SK-N-MC (cell line): ENCODE measurements at places on chromosomes 12 and 14.

DNA sequence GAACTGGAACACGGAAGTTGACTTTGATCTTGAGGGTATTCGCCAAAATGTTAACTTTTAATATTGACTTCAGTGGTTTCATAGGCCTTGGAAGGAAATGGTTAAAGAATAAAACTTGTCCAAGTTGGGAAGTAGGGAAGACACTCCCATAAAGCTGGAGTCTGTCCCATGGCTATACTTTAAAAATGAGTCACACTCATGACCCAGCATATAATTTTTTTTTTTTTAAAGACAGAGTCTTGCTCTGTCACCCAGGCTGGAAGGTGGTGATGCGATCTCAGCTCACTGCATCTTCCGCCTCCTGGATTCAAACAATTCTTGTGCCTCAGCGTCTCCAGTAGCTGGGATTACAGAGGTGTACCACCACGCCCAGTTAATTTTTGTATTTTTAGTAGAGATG, 19.6 kb downstream of the TMPRSS12 start:
- no peak for DNase-seq

GRCh38 chr14:89391123-89391522, 25.9 kb downstream of the FOXN3 start:
- DNase-seq = no peak

DNA sequence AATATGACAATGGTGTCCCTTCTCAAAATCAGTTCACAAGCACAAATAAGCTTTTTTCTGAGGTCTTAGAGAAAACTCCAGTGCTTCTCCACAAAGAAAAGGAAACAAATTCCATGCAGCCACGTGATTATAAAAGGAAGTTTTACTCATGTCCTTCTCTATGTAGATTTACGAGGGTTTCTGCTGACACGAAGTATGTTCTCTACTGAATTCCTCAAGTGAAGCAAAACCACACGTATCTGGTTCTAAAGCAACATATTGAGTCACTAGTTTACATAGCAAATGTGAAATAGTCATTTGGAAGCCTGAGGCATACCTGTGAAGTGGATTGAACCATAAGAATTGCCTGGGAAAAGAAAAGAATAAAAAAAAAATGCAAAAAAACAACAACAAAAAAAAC, 31.9 kb downstream of the BMP4 start:
- no peak for DNase-seq

DNA sequence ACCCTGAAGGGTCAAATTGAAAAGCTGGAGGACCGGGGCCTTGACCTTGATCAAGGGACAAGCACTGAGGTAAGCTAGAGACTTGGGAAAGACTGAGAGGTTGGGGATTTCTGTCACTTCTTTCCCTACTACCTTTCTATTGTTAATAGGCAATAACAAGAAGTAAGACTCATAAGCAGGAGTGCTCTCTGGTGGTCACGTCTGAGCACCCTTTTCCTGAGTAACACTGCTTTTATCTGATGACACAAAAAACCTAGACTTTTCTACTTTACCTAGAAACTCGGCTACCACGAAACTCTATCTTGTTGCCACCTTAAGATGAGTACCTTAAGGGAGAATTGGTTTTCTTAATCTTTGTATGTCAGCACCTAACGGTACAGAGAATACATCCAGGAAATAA, 35.5 kb upstream of the PPFIBP1 start:
- no peak for DNase-seq

GRCh38 chr12:120980800-120981368, 2.5 kb downstream of the HNF1A start:
- DNase-seq = no peak

DNA sequence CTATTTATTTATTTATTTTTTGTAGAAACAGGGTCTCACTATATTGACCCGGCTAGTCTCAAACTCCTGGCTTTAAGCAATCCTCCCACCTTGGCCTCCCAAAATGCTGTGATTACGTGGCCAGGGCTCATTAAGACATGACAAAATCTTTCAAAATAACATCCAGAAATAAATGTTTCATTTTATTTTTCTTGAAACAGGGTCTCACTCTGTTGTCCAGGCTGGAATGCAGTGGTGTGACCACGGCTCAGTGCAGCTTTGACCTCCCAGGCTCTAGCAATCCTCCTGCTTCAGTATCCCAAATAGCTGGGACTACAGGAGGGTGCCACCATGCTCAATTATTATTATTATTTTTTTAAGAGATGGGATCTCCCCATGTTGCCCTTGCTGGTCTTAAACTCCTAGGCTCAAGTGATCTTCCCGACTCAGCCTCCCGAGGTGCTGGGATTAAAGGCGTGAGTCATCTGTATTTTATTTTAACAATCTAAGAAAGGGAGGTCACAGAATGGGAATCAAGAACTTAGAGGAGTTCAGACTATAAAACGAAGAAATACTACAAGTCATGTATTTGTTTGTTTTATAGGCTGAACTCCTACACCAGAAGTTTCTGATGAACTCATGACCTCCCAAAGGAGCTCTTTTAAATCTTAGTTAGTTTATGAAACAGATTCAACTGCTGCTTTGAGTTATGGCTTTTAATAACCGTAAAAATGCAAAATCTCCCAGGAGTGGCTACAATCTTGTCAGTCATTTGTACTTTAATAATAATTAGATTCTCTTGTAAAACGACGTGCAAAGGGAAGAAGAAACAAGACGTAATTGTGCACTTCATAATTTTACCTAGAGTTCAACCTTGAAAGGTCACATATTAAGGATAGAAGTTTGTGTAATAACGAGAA, 2.1 kb upstream of the TMEM263 start:
- no peak for DNase-seq

GRCh38 chr14:100664841-100665510, 61.7 kb upstream of the DLK1 start:
- DNase-seq = no peak

DNA sequence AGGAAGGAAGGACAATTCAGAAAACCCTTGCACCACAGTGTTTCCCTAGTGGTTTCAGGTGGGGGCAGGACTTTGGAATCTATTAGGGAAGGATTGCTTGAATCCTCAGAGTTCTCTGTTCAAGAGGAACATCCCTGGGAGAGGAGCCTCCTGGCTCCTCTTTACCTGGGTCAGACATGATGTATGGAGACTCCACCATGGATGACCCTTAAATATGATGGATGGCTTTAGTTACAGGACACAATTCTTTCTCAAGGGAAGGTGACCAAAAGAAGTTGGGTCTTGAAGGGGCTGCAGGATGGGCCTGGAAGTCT, 396.6 kb downstream of the NRXN3 start:
- DNase-seq = no peak

DNA sequence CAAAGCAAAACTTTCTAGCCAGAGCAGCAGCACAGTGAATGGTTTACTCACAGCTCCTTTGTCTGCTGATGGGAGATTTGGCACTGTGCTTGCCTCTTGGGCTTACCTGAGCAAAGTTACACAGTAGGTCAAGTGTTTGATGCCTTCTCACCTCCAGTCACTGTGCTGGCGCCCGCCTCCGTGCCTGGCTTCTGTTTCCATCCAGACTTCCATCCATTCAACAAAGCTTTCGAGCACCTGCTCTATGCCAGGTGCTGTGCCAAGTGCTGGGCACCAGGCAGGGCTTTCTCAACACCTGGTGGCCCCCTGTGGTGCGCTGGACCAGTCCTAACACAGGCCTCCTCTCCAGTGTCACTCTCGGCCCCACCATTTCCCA, 199.2 kb upstream of the EEA1 start:
- no peak for DNase-seq

DNA sequence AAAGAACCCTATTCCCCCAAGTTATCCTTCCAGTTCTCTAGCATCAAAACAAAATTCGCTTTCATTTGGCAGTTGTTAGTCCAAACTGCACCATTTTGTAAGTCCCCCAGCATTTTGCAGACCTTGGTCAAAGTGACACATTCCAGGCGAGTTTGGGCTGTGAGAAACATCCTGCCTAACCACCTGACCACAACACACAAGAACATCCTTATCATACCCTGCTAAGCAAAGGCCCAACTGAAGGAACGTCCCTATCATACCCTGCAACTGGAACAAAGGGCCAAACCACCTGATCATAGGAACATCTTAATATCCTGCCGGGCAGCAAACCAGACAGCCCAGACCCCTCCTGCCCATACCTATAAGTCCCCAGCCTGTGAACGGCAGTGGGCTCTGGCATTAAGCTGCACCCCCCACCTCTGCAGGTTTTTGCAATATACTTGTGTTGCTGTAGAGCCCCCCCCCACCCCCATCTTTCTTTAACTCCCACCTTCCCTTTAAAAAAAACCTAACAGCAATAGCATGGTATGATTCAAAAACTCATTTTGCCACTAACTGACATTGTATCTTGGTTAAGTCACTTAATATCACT, 2.7 kb downstream of the PCNX4 start:
- DNase-seq = no peak

GRCh38 chr14:55366271-55366670, 45.4 kb downstream of the ATG14 start:
- DNase-seq = no peak

DNA sequence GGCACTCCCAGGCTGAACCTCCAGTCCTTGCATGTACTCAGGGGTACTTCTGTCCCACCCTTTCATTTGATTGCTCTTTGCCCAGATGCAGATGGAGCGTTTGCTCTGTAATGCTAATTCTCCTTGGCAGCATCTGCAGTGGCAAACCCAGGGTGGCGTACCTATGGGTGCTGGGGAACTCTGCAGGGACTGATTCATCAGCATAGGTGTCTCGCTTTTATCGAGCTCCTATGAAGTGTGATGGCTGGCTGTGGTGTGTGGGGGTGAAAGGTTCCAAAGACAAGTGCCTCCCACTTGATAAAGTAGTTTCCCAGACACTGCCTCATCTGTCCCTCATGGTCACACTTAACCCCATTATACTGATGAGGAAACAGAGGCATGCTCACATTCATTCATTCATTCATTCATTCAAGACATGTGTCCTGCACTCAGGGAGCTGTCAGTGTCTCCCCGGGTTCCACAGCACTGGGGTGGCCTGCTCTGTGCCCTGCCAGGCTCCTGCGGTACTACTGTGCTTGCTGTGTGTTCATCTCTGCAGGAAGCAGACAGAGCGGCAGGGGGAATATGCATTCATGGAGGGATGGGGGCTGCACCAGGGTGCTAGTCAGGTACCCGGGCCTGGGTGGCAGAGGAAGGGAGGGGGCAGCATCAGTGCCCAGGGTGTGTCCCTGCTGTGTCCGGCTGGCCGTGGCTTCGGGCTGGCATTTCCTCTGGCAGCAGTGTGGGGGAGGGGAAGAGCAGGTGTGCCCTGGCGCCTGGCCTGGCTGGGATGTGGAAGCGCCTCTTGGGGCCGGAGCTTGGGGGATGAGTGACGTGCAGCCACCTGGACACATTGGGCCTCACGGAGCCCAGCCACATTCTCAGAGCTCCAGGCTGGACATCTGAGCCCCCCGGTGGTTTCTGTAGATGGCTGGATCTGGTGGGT, 110.9 kb downstream of the TSPAN9 start:
- no peak for DNase-seq
